ENCODE measurements at places on chromosomes 3 and 15. TPM values are rescaled to one million over a fixed set of nuclear protein-coding genes. Genes with fewer than 3 reads are reported as not detected.

The TFRC gene
- total RNA-seq, result 247 TPM

DNA sequence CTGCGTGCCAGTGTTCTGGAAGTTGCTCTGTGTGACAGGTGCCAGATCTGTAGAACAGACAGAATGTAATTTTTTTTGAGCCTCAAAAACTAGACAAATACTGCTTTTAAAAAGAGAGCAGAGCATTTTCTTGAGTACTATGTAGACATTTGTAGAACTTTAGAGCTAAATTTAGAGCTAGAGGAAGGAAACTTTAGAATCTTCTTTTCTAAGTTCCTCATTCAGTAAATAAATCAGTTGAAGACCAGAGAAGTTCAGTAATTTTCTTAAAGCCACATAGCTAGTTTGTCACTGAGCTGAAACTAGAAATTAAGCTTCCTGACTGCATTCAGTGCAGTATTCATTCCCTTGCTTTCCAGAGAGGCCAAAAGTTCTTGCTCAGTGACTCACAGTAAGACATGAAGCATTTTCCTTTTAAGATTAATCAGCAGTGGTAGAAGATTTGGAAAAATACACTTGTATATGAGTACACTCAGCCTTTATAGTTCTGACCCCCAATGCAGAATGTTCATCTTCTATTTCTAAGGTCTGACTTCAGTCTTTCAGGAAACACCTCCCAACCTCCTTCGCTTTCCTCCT lies 83.6 kb upstream of the TSEN2 start:
- no peak for DNase-seq

GRCh38 chr3:12430086-12430485 lies 54.2 kb upstream of the TSEN2 start:
- no peak for DNase-seq

- DNase-seq, result no peak
Observed at GRCh38 chr3:81699536-81700320, 61.7 kb downstream of the GBE1 start.

DNA sequence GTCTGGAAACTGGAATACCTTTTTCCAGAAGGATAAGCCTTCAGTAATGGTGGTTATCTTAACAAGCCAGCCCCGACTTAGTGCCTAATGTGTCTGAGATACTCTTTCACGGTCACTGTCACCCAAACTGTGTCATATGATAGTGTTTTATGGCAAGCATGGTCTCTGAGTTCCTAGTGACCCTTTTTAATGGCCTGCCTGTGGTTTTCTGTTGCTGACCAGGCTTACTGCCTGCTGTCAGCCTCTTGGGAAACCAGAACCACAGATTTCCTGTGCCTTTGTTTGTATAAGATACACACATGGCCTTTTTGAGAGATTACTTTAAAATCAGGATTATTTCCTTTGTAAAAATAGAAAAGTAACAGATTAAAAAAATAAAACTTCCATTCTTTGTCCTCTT lies 22.4 kb downstream of the HPS3 start:
- DNase-seq, result no peak

DNA sequence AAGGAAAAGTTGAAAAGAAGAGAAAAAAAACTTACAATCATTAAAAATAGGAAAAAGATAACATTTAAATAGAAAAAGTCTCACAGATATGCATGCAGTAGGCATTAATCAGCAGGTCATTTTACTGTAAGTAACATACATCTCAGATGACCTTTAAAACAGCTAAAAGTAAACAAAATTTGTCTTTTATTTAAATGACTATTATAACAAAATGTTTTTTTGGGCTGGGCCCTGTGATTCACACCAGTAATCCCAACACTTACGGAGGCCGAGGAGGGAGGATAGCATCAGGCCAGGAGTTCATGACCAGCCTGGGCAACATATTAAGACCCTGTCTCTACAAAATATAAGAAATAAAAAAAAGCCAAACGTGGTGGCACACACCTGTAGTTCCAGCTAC lies 14.7 kb downstream of the IQGAP1 start:
- no peak for DNase-seq
